Hippocampal formation (tissue), 2 donors: ENCODE measurements at places on chromosomes 3 and 15.

DNA sequence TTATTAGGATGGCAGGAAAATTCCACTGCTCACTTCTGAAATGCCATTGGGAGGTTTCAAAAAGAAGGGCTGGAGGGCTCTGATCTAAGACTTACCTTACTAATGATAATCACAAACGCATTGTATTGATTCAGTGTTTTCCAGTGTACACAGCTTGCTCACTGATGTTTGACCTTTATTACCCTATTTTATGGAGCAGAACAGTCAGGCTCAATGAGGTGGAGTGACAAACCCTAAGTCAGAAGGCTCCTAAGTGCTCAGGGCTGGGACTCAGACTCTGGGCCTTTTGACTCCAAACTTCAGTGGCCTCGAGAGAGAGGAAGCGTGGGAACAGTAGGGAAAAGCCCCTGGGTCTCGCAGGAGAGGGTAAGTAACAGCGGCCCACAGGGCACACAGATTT, 20.3 kb upstream of the RAD18 start:
- DNase-seq, result no peak

DNA sequence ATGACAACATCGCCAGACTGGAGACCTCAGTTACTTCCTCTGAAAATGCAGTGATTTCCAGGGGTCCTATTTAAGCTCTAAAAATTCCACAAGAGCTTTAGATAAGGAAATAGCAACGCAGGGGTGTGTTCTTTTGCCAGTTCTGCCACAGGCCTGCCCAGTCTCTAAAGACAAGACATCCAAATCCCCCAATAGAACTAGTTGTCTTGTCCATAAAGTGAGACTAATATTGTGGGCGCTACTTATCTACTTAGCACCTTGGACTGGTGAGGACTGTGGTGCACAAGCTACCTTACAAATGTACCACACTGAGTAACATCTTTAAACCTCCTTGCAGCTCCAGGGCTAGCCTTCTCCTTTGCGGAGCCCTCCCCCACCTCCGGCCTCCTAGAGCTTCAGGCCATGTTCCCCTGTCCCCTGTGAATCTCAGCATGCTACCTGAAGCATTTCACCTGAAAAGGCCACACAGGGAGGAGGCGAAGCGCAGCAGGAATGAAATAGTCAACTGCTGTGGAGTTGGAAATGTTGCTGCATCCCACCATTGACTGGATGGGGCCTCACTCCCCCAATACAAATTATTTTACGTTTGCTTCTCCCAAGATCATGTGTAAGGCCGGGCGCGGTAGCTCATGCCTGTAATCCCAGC, 9.6 kb upstream of the LRRC2 start:
- no peak for DNase-seq

GRCh38 chr3:156655819-156656550, 18.4 kb upstream of the TIPARP start:
- no peak for DNase-seq

DNA sequence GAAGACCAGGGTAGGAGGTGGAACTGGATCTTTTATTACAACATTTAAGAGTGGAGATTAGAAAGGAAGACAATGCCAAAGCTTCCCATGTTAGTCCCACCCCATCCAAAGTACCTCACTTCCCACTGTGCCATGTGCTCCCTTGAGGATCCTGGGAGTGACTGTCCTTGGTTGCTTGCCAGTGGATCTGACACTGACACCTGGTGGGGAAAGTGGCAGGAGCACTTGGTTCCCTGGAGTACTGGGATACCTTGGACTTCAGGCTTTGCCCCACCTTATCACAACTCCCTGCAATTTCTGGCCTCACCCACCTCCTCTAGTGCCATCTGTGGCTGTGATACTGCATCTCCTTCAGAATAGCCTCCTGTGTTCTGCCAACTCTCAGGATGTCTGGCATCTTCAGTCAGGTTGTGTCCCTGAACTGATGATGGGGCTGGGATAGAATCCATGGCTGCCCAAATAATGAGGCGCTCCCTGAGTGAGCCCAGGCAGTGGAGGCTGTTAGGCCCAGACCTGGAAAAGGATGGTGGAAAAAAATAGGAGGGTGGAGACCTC, 1.3 kb downstream of the ELL3 start:
- DNase-seq, result no peak

DNA sequence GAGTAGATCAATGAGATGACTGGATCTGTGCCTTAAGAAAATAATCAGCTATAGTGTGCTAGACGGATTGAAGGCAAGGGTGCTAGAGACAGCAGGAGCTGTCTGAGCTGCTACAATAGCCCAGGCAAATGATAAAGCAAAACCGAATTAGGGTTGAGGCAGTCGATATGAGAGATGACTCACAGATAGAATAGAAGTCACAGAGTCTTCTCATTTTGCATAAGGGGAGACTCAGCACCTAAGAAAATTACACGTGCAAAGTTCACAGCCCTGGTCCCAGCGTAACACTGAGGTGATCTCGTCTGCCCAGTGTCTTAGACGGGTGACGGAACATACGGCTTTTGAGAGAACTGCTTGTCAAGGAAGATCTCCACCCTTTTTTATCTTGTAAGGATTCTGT, 11.6 kb downstream of the LPP start:
- no peak for DNase-seq

GRCh38 chr3:143627336-143627735, 220.9 kb downstream of the SLC9A9 start:
- no peak for DNase-seq
